CD4-positive, alpha-beta T cell treated with Interleukin-4 for 4 hours (primary cell): ENCODE measurements at places on chromosomes 2 and 18.

GRCh38 chr2:64493788-64494187 lies 30.3 kb upstream of the AFTPH start:
- DNase-seq = no peak

GRCh38 chr2:194096402-194096801 lies 1560.6 kb upstream of the SLC39A10 start:
- DNase-seq = no peak

DNA sequence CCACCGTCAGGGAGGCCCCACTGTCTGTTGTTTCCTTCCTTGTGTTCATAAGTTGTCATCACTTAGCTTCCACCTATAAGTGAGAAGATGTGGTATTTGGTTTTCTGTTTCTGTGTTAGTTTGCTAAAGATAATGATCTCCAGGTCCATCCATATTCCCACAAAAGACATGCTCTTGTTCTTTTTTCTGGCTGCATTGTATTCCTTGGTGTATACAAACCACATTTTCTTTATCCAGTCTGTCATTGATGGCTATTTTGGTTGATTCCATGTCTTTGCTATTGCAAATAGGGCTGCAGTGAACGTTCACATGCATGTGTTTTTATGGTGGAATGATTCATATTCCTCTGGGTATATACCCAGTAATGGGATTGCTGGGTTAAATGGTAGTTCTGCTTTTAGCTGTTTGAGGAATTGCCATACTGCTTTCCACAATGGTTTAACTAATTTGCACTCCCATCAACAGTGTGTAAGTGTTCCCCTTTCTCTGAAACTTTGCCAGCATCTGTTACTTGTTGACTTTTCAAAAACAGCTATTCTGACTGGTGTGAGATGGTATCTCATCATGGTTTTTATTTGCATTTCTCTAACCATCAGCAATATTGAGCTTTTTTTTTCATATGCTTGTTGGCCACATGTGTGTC lies 156.6 kb upstream of the NOSTRIN start:
- no peak for DNase-seq

GRCh38 chr2:57434441-57434840 lies 612.2 kb upstream of the VRK2 start:
- no peak for DNase-seq

GRCh38 chr2:181953881-181954537 lies 31.6 kb upstream of the PPP1R1C start:
- DNase-seq = peak; percentile 64

- DNase-seq = no peak
These were observed 30.6 kb upstream of the DYSF start for GRCh38 chr2:71422786-71423185.
